Stimulated activated CD4-positive, alpha-beta T cell treated with anti-CD3 and anti-CD28 coated beads, Interleukin-15, amount 100 ng/mL, for 1 hour (primary cell): ENCODE measurements at places on chromosomes 11 and 22.

GRCh38 chr11:19059833-19060232 lies 684 bp downstream of the MRGPRX2 start:
- DNase-seq, result no peak

- DNase-seq, result no peak
Observed at GRCh38 chr11:45879803-45880686, 5.4 kb upstream of the MAPK8IP1 start.

DNA sequence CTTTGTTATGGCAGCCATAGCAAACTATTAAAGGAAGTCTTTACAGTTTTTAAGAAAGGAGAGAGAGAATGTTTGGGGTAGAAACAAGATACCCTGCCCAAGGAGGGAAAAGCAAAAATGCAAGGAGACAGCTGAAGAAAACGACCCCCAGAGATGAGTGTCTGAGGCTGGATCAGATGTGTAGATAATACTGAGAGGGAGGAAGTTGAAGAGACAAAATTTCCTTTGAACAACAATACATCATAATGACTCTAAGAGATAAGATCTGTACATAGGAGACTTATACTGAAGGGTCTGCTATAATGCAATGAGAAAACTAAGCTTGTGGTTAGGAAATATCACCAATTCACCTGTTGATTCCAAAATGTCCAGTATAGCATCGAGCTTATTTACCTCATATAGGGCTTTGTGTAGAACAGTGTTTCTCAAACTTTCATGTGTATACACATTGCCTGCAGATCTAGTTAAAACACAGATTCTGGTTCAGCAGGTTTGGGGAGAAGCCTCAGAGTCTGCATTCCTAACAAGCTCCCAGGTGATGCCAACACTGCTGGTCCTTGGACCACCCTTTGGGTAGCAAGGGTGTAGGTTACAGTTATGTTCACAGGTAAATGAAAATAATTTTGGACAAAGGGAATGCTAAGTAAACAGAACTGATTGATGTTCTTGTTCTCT lies 5.8 kb upstream of the CEP295 start:
- no peak for DNase-seq

- DNase-seq, result no peak
Observed at GRCh38 chr11:31408201-31408600, 38.5 kb downstream of the DNAJC24 start.

- DNase-seq, result no peak
Observed at GRCh38 chr11:995752-996420, 40.6 kb downstream of the MUC6 start.
